IPS-NIHi11 (cell line): ENCODE measurements at places on chromosomes 6 and 20.

DNA sequence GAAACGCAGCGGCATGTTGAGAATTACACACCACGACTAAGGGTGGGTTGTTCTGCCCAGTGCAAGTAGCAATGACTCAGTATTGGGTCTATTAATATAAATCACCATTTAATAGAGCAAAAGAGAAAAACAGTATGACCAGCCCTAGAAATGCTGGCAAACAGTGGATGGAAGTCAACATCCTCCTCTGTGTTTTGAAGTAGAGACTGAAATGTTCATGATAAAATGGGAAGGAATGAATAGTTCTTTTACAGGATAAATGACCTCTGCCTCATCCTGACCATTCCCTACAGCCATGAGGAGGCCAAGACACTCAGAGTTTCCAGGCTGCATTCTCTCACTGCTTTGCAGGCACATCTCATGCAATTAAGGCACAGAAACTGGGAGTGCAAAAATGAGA lies 111.8 kb downstream of the PSMB1 start:
- DNase-seq: no peak

- DNase-seq: peak; percentile 53
These were observed 10.0 kb downstream of the CITED2 start for GRCh38 chr6:139364302-139364981.

DNA sequence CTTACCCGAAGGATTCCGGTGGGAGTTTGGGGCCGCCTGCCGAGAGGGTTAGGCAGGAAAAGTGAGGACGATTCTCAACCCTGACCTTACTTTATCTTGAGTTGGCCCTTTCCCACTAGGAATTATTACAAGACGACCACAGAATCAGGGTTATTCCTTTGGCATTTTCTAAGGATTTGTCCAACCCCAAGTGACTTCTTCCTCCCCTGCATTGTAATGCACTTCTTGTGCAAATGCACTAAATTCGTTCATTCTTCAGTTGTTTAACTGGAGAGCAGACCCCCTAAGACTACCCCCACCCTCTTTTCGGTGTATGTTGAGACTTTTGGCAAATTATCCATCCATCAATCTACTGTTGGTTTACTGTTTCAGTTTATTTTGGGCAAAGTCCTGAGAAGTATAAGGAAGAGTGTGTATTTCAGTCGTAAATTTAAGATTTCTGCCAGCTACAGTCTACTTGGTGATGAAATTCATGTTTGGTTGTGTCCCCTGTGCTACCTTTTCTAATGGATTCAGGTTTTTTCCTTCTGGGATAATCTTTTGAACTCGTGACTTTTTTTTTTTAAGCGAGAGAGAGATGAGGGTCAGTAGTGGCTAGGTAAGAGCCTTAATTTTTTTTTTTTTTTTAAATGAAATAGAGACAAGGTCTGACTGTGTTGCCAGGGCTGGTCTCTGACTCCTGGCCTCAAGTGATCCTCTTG lies 611 bp upstream of the TMEM217 start:
- no peak for DNase-seq

DNA sequence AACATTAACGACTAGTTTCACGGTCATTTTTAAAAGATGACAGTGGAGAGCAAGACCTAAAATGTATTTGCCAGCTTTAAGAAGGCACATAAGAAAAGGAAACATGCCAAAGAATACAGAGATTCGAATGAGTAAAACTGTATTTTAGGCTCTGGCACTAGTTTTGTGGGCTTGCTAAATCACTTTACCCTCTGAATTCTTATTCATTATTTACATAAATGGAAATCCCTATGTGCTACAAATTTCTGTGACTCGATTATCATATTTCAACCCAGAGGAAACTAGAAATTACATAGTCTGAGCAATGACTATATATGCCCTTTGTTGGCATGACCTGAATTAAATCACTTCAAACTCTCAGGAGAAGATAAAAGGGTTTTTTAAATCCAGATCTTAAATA lies 441.7 kb upstream of the RNF217 start:
- DNase-seq: no peak

- DNase-seq: no peak
These were observed 577 bp downstream of the SASH1 start for GRCh38 chr6:148343047-148343782.

DNA sequence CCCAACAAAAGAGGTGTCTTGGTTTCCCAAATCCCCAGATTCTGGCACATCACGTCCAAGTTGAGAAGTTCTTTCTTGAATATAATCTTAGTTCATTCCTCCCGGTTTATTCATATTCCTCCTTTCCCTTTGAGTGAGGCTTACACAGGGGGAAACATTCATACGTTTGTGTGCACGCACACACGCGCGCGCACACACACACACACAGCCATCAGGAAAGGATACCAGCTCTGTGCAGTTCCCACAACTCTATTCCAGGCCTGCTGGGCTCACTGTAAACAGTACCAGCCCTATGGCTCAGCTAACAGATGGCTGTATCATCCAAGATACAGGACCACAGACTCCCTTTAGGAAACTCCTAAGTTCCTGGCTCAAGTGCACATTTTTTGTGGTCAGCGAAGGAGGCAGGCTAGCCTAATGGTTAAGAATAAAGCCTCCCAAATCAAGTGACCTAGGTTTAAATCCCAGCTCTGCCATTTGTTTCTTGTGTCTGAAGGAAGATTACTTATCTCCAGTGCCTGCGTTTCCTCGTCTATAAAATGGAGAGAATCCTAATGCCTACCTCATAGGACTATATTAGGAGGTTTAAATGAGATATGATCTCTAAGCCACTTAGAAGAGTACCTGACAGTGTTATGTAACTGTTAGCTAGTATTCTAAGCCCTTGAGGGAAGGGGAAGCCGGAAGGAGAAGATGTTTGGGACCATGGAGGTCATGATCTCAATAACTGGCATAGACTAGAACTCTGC lies 3.7 kb upstream of the TAF8 start:
- DNase-seq: no peak

DNA sequence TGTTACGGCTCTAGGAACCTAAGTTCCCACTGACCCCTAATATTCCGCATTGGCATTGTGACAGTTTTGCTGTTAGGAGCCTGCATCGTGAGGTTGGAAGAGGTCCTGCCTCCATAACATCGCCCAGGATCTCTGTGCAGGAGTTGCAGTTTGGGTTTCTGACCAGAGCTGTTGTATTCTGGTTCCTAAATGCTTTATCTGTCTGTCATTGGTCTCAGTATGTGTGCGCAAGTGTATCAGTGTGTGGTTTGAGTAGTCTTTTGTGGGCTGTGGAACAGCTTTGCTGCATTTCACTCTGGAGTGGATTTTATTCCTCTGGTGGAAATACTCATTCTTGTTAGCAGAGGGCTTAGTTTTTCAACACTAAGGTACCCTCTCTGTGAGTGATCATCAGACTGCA lies 95.6 kb downstream of the CDYL start:
- no peak for DNase-seq

DNA sequence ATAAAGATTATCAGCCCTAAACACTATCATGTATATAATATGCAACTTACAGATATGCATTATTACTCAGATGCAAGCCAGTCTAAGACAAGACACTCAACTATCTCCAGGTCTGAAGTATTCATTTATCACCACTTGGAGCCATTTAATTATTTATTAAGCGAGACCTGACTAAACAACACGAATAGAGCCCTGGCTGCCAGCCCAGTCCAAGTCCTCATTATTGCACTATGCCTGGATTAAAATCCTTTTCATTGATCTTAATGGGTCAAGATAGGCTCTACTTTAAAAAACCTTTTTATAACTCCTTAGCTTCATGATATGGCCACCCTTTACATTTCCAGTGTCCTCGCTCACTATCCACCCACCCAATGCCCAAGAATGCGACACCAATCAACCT lies 183.1 kb upstream of the MARCKS start:
- DNase-seq: no peak

DNA sequence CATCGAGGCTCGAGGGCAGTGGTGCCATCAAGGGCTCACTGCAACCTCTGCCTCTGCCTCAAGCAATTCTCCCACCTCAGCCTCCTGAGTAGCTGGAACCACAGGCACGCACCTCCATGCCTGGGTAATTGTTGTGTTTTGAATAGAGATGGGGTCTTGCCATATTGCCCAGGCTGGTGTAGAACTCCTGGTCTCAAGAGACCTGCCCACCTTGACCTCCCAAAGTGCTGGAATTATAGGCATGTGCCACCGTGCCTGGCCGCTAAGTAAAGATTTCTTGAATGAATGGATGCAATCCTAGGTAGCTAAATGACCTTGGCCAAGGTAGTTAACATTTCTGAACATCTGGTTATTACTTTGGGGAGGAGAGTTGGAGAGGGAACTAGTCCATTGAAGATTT lies 7.4 kb downstream of the SCAF8 start:
- DNase-seq: no peak

- DNase-seq: no peak
These were observed 106.5 kb downstream of the TOX2 start for GRCh38 chr20:44021186-44021585.

- DNase-seq: no peak
These were observed 17.2 kb downstream of the ZSCAN23 start for GRCh38 chr6:28425944-28426541.

DNA sequence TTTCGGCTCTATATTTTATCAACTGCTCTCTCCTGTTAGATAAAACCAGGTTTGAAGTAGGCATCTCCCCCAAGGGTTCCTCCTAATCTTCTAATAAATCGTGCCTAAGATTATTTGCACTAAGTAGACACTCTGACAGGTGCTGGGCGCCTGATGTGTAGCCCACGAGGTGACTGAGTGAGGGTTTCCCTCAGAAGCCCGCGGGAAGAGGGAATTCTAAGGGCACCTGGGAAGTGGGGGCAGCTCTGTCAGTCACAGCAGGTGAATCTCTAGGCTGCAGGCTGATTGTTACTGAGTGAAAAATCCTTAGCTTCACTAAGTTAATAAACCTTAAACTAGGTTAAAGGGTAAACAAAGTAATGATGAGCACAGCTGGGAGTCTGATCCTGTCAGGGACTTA lies 68.2 kb downstream of the PXDC1 start:
- DNase-seq: no peak

DNA sequence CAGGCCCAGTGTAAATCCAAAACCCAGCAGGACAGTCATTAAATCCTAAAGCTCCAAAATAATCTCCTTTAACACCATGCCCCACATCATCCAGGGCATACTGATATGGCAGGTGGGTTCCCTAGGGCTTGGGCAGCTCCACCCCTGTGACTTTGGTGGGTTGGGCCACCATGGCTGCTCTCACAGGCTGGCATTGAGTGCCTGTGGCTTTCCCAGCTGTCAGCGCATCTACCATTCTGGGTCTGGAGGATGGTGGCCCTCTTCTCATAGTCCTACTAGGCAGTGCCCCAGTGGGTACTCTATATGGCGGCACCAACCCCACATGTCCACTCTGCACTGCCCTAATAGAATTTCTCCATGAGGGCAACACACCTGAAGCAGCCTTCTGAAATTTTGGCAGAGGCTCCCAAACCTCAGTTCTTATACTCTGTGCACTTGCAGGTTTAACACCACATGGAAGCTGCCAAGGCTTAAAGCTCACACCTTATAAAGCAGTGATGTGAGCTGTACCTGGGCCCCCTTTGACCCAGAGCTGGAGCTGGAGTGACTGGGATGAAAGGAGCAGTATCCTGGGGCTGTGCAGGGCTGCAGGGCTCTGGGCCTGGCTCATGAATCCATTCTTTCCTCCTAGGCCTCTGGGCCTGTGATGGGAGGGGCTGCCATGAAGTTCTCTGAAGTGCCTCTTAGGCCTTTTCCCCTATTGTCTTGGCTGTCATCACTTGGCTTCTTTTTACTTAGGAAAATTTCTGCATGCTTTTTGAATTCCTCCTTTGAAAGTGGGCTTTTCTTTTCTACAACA lies 765.5 kb upstream of the EPHA7 start:
- DNase-seq: no peak

DNA sequence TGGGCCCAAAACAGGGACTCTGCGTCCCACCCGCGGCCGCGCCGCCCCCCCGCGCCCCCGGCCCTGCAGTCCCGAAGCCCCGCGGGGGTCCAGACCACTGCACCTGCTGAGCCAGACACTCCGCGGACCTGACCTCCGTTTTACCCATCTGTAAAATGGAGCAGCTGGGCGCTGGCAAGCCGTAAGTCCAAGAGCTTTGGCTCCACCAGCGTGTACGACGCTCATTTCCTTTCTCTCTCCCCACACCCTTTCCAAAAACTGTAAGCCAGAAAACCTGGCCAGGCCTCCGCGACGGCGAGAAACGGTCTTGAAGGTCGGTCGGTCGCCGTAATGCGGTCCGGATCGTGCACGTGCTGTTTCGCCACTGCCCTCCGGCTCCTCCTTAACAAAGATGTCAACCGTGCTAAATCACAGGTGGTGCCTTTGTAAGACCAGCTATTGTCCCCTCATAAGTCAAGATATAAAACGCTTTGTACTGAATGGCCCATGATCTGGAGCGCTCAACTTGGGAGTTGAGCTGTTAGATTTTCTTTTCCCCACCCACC lies 7.8 kb upstream of the NR2E1 start:
- peak; percentile 29 for DNase-seq

DNA sequence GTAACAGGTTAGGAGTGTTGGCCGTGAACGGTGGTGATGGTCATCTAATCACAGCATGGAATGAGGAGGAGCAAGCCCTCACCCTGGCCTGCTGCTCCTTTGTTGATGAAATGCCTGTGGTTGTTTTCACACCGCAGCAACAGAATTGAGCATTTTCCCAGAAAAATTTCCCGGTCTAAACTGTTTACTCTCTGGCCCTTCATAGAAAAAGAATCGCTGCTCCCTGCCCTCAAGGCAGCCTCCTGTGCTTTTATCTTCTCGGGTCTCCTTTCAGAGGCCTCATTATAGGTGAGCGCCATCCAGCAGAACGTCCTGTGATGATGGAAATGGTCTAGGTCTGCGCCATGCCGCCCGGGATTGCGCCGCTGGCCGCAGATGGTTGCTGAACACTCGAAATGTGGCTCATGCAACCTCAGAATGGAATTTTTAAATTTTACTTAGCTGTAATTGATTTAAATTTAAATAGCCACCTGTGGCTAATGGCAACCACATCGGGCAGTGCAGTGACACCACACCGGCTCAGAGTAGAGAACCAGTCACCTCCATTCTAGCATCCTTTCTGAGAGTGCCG lies 30.2 kb downstream of the PHACTR3 start:
- DNase-seq: no peak

- DNase-seq: no peak
These were observed 85.0 kb upstream of the BMP5 start for GRCh38 chr6:55960344-55960743.

GRCh38 chr20:3842348-3842930 lies 4.2 kb upstream of the MAVS start:
- DNase-seq: no peak

DNA sequence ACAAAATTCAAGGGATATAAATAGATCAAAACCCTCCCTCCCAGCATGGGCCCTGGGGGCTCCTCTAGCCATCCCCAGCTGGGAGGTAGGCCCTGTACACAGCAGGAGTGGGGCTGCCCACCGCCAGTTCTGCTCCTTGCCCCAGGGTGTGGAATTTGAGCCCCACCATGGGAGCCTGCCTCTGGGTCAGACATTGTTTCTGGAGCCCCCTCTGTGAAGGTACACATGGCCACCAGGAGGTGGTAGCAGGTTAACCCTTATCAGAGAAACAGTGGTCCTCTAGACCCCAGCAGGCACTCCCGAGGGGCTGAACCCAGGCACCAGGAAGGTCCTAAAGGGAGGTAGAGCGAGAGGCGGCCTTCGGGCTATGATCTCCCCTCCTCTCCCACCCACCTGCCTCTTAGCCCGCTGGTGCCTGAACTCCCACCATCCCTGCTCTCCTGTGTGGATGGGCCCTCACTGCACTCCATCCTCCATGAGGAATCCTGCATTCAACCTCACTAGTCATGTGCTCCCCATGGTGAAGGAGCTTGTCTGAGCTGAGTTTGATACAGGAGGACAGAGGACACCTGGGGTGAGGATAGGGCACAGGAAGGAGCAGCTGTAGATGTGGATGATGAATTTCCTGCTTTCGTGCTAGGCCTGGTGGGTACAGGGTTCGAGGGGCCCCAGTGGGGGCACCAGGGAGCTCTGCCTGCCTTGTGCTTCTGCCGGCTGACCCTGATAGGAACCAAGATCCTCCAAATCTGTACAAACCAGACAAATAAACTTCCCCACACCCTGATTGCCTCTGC lies 114.9 kb downstream of the GRM4 start:
- DNase-seq: no peak
